ENCODE measurements at places on chromosomes 5 and 9. TPM values are rescaled to one million over a fixed set of nuclear protein-coding genes. Genes with fewer than 3 reads are reported as not detected.

SAXO1 gene
- total RNA-seq = not detected

EFNA5 gene
- total RNA-seq = 15.0 TPM

ERMP1 gene
- 31.0 TPM for total RNA-seq

NTNG2 gene
- under 0.01 TPM for total RNA-seq

EIF4E1B gene
- total RNA-seq = not detected

ARRDC3 gene
- total RNA-seq = 102 TPM

PCDH12 gene
- total RNA-seq = 32.1 TPM

ADGRD2 gene
- not detected for total RNA-seq

BBLN gene
- 22.5 TPM for total RNA-seq

ZNF366 gene
- total RNA-seq = 0.97 TPM

TLE4 gene
- 6.2 TPM for total RNA-seq

CTNND2 gene
- total RNA-seq = not detected

BTNL9 gene
- 0.32 TPM for total RNA-seq

SPINK7 gene
- not detected for total RNA-seq

VCP gene
- 510 TPM for total RNA-seq

LCN12 gene
- total RNA-seq = not detected
